ENCODE measurements at places on chromosomes 4 and X.

DNA sequence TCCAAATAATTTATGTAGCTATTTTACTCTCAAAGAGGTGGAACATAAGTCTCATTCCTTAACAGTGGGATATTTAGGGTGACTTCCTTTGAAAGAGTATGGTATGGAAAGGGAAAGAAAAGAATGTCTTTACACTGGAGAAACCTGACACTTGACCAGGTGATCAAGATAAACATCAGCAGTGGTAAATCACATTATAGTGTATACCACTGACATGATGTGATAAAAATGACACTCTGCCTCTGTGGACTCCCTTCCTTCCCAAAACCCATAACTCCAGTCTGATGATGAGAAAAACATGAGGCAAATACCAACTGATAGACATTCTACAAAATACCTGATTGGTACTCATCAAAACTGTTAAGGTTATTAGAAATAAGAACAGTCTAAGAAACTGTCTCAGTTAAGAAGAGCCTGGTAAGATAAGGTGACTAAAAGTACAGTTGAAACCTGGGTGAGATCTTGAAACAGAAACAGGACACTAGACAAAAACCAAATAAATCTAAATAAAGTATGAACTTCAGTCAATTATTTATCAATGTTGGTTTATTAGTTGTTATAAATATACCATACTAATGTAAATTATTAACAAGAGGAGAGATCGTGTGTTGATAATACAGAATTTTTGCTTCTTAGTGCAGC lies 144.2 kb upstream of the PCDH18 start:
- DNase-seq = no peak

DNA sequence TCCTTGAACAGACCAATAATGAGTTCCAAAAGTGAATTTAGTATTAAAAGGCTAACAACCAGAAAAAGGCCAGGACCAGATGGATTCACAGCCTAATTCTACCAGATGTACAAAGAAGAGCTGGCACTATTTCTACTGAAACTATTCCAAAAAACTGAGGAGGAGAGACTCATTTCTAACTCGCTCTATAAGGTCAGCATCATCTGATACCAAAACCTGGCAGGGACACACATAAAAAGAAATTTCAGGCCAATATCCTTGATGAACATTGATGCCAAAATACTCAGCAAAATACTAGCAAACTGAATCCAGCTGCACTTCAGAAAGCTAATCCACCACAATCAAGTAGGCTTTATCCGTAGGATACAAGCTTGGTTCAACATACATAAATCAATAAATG lies 35.8 kb upstream of the USP46 start:
- DNase-seq = no peak

DNA sequence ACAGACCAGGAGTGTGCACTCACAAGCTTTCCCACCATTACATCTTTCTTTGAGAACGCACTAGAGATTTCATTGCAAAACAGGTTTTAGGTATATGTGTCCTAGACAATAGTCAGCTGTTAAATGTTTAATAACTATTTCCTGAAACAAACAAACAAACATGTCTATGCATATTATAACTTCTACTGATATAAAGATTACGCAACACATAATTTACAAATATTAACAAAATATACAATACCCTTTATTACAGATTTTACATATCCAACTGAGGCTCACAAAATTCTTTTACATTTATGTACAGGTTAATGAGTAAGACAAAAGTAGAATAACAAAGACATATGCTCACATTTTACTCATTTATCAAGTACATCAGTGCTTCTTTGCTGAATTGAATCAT lies 1554.0 kb upstream of the PCDH10 start:
- no peak for DNase-seq

DNA sequence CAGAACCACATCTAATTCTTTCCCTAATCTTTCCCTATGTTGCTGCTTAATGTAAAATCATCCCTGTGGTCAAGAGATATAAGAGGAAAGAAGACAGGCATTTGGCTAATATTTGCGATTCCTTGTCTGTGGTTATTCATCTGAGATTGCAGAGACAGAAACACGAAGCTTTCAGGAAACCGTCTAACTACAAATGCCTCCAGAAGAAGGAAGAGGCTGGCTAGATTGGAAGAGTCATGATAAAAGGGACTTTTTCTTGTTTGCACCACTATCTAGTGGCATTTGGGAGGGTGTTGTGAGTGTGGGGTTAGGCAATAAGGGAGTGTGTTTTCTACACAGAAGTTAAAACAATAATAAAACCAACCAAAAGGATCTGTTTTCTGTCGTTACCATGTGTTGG lies 43.9 kb downstream of the TMEM154 start:
- no peak for DNase-seq

DNA sequence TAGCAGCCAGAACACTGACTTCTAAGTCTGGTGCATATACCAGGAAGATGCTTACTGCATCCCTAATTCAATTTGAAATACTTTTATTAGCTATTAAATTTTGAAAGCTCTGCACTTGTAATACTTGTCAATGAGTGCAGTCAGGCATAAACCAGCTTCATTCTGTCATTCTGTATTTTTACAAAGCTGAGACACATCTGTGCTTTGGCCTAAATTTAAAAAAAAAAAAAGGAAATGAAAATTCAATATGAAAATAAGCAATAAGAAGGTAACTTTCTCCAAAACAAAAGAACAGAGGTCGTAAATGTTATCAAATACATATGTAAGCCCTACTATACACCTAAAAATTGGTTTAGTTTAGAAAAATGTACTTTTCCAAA lies 7.0 kb downstream of the SMIM14 start:
- DNase-seq = no peak

- no peak for DNase-seq
These were observed 1.9 kb upstream of the MTTP start for GRCh38 chr4:99572527-99573240.

GRCh38 chr4:6682862-6683590 lies 10.7 kb upstream of the S100P start:
- DNase-seq = no peak

DNA sequence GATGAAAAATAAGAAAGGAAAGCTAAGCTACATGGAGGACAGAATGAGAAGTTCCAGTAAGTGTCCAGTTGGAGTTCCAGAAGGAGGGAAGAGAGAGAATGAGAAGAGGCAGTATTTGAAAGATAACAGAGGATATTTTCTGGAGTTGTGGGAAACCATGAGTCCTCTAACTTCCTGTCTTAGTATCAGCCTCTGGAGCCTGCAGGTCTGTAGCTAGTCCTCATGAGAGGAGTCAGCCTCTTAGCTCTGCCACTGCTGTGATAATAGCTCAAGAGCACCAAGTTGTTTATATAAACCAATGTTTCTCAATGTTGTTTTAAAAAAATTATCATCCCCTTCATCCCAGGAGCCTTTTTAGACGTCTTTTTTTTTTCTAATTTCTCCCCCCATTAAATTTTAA lies 2.4 kb upstream of the PLAC1 start:
- DNase-seq = no peak

- no peak for DNase-seq
These were observed 2.8 kb downstream of the ITM2A start for GRCh38 chrX:79364306-79364705.

- DNase-seq = no peak
These were observed 33.5 kb upstream of the PRRG1 start for GRCh38 chrX:37315511-37316248.

GRCh38 chrX:133922390-133922771 lies 63.0 kb downstream of the GPC3 start:
- no peak for DNase-seq

DNA sequence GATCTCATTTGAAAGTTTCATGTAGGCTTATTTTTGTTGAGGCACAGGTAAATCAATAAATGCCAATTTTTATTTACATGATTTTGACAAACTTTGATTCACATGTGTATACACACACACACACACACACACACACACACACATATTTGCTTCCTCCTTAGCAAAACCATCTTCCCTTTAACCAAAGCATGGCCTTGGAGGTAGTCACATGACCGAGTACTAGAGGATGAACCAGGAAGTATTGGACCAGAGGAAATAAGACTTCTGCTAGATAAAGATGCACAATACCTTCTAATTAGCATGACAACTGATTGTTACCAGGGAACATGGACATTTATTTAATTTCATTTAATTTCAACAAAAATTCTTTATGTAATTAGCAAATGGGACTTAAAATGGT lies 23.4 kb upstream of the CFAP299 start:
- DNase-seq = no peak

DNA sequence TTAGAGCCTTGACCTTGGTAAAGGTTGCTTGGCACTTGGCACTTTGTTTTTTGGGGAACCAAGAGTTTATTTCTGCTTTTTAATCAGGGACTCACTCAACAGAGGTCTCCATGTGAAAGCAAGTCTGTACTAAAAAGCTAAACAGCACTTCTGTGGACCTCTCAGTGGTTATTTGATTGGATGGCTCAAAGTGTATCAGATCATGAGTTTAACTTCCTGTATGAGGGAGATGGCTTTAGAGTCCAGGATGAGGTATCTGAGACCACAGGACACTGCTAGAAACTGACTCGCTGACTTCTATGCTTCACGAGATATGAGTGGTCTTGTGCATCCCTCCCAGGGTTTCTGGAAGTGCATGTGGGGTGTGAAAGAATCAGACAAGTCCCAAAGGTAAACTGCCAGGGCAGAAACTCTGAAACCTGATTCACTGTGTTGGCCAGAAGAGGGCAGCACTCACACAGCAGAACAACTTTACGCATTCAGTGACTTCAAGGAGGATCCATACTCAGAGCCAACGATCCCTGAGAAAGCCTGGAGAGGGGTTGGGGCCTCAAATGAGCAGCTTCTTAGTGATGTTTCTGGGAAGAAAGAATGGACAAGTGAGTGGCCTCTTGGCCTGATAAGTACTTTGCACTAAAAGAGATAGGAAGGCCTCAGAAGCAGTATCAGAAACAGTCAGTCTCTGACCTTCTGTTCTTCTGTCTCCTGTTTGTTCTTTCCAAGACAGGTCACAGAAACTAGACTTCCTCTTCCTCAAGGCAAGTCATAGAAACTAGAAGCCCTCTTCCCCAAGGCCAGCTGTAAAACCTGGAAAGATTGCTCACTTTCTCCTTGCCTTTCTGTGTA lies 220.3 kb upstream of the CXCL13 start:
- DNase-seq = peak; percentile 49

- DNase-seq = no peak
These were observed 22.9 kb upstream of the COX7B2 start for GRCh38 chr4:46931981-46932380.

DNA sequence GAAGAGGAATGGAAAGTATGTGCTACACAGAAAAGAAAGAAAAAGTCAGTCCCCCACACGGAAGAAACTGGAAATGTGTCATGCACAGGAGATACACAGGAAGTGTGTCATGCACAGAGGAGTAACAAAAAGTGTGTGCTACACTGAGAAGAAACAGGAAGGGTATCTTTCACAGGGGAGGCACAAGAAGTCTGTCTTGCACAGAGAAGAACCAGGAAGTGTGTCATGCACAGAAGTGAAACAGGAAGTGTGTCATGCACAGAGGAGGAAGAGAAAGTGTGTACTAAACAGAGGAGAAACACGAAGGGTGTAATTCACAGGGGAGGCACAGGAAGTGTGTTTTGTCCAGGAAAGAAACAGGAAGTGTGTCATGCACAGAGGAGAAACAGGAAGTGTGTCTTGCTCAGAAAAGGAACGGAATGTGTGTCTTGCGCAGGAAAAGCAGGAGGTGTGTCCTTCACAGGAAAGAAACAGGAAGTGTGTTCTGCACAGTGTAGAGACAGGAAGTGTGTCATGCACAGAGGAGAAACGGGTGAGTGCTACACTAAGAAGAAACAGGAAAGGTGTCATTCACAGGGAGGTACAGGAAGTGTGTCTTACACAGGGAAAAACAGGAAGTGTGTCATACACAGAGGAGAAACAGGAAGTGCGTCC lies 527.2 kb upstream of the PRKX start:
- no peak for DNase-seq

DNA sequence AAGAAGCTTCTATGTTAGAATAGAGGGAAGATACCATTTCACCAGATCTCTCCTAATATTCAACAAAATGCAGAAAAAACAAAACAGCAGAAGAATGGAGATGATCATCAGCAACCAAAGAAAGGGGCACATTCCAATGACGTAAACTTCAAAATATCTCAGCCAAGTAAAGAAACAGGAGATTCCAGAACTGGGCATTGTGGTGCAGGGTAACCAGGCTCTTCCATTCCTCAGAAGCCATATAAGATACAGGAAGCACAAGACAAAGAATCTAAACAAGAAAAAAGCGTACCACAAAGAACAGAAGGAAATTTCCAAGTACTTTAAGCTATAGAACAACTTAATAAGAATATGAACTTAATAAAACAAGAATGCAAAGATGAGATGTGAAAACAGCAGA lies 6.9 kb upstream of the ARMCX4 start:
- no peak for DNase-seq

DNA sequence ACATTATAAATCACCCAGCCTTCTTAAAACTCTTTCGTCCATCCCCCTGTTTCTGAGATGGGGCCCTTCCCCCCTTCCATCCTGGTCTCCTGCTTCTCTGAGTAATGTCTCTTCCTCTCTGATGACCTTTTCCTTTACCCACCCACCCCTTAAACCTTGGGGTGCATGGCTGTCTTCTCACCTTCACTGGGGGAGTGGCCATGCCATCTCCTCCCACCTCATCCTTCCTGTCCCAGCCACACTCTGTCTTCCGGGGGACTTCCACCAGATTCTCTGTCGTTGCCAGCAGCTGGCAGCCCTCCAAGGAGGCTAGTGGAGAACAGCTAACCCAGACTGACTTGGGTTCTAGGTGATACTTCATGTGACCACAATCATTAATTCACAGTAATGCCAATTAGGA lies 83.2 kb upstream of the SCML1 start:
- DNase-seq = peak; percentile 30

DNA sequence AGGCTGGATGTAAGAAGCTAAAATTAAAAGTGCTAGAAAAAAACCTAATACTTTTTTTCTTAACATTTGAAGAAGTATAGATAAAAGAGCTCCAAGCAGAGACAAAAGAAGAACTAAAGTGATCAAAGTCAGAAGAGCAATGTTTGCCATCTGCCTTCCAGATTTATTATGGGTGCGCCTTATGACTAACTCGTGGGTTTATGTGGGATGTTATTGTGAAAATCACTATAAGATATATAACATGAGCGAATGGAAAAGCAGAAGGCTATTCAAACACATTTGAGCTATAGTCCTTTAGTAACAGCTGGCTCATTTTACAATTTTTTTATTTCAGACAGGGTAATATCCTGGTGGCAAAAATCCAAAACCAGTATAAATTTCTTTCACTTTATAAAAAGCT lies 1040.7 kb downstream of the RAPGEF2 start:
- DNase-seq = no peak

- DNase-seq = no peak
These were observed at the start of gene EVC for GRCh38 chr4:5710961-5711478. Gene EVC (plus strand): TSS chr4:5711201. CDS start chr4:5711381, 180 bp downstream.

- DNase-seq = no peak
These were observed 13.3 kb downstream of the SRP72 start for GRCh38 chr4:56480691-56481090.

- DNase-seq = no peak
These were observed 449.8 kb downstream of the C4orf33 start for GRCh38 chr4:129545599-129546278.

GRCh38 chrX:144275843-144276242 lies 392.0 kb downstream of the UBE2NL start:
- no peak for DNase-seq

Measured in T-helper 2 cell treated with Interferon-gamma antibody and Interleukin-4, amounts not matched to agents 5 μg/mL and 100 μg/mL, for 36 hours (primary cell).